ENCODE measurements at places on chromosomes 2 and 18.

- DNase-seq, result no peak
Measured at GRCh38 chr2:102506743-102507142, 33.7 kb downstream of the SLC9A4 start.

DNA sequence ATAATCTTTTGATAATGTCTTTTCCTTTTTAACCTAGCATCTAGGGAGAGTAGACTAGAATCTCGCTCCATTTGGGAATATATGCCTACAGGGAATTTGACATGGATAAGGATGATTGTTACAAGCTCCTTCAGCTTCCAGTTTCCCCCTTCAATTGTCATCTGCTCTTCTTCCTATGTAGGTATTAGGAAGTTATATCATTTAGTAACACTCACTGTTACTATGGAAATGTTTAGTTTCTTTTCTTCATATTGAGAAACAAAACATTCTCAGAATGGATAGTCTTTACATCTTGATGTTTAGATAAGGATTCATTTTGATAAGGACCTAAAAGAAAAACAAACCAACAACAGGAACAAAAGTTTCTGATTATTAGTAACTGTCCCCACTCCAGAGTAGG, 127.6 kb downstream of the PHLPP1 start:
- DNase-seq, result no peak

DNA sequence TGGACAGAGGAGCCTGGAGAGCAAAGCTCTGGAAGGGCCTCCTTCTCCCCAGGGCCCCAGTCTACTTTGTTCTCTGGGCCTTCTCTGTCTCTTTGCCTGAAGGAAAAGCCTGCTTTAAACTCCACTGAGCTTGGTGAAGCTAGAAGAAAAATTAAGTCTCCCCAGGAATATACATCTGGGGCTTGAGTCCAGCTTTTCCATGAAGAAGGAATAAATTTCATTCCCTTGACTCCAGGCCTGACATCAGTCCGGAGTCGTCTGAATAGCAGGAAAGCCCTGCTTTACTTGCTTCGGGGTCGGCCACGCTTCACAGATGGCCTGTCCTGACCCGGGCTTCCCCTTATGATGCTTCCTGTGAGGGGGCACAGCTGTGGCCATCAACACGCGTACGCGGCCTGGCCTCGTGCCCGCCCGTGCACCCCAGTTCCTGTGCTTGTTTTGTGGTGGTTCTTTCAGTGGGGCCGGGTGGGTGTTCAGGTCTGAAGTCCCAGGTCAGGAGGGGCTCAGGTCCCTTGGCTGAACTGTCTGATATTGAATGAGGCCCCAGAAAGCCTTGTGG, 73.6 kb downstream of the ACOXL start:
- no peak for DNase-seq

DNA sequence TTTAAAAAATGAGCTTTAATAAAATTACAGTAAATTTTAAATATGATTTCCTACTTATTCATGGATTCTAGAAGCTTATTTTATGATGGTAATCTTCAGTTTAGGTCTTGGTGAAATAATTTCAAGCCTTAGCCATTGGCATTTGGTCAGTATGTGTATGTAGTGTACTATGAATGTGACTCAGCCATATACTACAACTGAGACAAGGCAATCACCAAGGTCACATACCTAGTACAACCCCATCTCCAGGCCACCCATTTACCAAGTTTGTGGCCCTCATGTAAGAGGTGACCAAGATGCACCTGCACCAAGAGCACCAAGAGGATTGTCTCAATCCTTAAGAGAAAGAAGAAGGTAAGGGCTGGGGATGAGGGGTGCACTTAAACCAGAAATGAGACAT, 54.8 kb upstream of the FRZB start:
- no peak for DNase-seq

- no peak for DNase-seq
Measured at GRCh38 chr2:10078704-10079265, 1.4 kb downstream of the CYS1 start.

GRCh38 chr18:34921811-34922385, 119.3 kb upstream of the MAPRE2 start:
- DNase-seq, result no peak

Measured in NCI-H187 (cell line).